BJ (cell line): ENCODE measurements at places on chromosomes 2 and 18. TPM values are rescaled to one million over a fixed set of nuclear protein-coding genes. Genes with fewer than 3 reads are reported as not detected.

GRCh38 chr2:43802135-43802534 lies 28.3 kb downstream of the DYNC2LI1 start:
- DNase-seq, result no peak

Gene SIGLEC15
- polyA plus RNA-seq, result 0.04 and 0.06 TPM in 2 replicates

Gene PPP1R1C
- 0.21 and 0.27 TPM in 2 replicates for polyA plus RNA-seq

DNA sequence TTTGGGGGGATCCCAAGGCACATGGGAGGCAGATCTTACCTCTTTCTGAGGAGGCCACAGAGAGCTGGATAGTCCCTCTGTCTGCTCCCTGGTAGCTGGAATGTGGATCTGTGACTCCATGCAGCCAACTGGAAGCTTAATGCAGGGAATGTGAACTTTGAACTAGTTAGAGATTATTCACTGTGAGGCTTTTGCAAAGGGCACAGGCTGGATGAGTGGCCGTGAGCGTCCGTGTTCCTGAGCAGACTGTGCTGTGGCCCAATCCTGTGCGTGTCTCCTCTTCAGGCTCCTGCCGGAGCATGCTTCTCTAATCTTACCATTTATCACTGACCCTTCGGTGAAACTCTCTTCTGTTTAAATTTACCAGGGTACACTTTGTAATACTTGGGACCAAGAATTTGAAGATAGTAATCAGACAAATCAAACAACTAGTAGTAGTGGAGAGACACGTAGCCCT lies 187.6 kb downstream of the PTPRM start:
- no peak for DNase-seq

DNA sequence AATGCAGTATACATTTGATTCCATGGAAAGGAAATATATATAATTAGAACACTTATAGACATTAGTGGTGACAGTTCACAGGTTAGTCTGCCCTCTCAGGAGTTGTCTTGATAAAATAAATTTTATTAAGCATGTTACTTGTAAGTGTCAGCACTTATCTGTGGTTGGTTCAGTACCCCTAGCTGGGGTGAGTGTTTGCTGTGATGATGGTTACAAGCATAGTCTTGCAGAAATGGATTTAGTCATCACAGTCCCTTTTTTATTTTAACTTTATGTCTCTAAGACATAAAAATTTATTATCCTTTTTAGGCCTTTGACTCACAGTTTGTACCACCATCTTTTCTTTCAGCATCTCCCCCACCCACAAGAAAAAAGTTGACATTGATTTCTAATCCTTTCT lies 52.1 kb downstream of the NCK2 start:
- DNase-seq, result no peak

DNA sequence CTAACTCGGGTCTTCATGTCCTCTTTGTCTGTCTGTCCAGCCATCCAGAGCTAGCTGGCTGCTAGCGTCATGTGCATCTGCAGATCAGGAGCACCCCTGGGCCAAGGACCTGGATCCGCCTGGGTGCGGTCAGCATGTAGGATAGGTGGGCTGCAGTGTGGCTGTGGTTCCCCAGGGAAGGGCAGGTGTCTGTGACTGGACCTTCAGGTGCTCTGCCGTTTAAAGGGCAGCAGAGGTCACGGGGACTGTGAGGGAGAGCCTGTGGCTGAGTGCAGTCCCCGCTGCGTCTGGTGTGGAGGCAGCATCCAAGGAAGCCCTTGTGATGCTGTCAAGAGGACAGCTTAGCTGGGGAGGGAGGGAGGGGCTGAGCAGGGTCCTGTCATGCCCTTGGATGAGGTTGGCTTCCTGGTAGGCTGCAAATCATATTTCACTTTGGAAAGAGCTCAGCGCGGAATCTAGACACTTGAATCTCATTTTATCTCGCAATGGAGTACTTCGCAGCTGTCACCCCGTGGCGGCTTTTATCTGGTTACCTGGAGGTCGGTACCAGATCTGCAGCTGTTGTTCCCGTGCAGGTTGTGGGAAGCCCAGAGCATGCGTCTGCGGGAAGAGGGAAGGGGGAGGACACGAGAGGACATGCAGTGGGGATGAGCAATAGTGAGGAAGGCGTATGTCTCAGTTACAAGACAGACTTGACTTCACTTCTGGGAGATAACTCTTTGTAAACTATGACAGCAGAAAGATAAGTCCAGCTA lies 5.9 kb upstream of the RALB start:
- DNase-seq, result no peak

GRCh38 chr18:3593381-3593903 lies 143.5 kb downstream of the TGIF1 start:
- DNase-seq, result peak; percentile 60

Gene FAM228A
- 0.17 and 0.23 TPM in 2 replicates for polyA plus RNA-seq

- peak; percentile 23 for DNase-seq
Measured at GRCh38 chr2:168961450-168962229, 60.5 kb downstream of the G6PC2 start.

GRCh38 chr18:13520306-13520705 lies 206.1 kb downstream of the FAM210A start:
- DNase-seq, result no peak
